ENCODE measurements at places on chromosomes 11 and 22. TPM values are rescaled to one million over a fixed set of nuclear protein-coding genes. Genes with fewer than 3 reads are reported as not detected.

C11orf97 gene
- not detected for total RNA-seq

KDM4E gene
- total RNA-seq: not detected

DNA sequence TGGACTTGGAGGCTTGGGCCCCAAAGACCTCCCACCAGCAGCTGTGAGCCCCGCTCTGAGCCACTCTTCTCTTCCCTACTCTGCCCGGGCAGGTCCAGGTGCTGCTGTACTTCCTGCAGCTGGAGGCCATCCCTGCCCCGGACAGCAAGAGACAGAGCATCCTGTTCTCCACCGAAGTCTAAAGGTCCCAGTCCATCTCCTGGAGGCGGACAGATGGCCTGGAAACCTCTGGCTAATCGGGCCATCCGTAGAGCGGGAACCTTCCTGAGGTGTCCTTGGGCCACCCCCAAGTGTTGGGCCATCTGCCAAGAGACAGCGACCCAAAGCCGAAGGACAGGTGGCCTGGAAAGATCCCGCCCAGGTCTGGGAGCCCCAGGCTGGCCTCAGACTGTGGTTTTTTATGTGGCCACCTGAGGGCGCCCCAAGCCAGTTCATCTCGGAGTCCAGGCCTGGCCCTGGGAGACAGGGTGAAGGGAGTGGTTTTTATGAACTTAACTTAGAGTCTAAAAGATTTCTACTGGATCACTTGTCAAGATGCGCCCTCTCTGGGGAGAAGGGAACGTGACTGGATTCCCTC is 135.1 kb downstream of the BCR start:
- H3K27ac ChIP-seq: no peak overlapping the region
- no peak for DNase-seq
- no peaks in the 10 kb centered on the region for H3K4me1 ChIP-seq
- no peak overlapping the region for H3K4me3 ChIP-seq
- no peaks in the 10 kb centered on the region for H3K27me3 ChIP-seq

- no peaks in the 10 kb centered on the region for H3K27me3 ChIP-seq
- no peak overlapping the region for H3K27ac ChIP-seq
- peaks cover 8% of the 10 kb centered on the region for H3K4me1 ChIP-seq
- H3K4me3 ChIP-seq: no peak overlapping the region
- H3K36me3 ChIP-seq: no peaks in the 10 kb centered on the region
Observed at GRCh38 chr22:40805699-40806203, 13.4 kb downstream of the SLC25A17 start.

DNA sequence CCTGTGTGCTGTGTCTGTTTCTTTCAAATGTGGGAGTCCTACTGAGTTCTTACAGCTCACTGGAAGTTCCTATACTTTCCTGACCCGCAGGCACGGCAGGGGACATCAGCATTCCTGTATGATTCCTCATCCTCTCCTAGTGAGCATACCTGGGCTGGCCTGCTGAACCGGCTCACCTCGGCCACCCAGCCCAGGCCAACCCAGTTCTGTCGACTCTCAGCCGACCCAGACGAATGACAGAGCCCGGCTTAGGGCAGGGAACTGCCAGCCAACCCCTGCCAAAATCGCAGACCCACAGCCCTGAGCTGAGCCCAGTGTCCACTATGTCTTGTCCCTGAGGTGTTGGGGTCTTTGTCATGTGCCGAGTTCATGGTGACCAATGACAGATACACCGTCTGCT is 339.7 kb downstream of the BRD1 start:
- H3K4me1 ChIP-seq: no peaks in the 10 kb centered on the region
- H3K36me3 ChIP-seq: no peaks in the 10 kb centered on the region
- DNase-seq: no peak
- H3K4me3 ChIP-seq: no peak overlapping the region

Measured in natural killer cell treated with Interleukin-12 subunit alpha and Interleukin-12 subunit beta and Interleukin-15 and Interleukin-18, amount 100 ng/mL, for 72 hours (primary cell).